ENCODE measurements at places on chromosomes 2 and 18. TPM values are rescaled to one million over a fixed set of nuclear protein-coding genes. Genes with fewer than 3 reads are reported as not detected.
A peak's percentile ranks its signal among the peaks of the same experiment; 100 is the strongest.

BMP10 gene
- not detected for total RNA-seq

ST8SIA5 gene
- total RNA-seq, result not detected

PJVK gene
- total RNA-seq, result 3.0 TPM

PLGLB1 gene
- 8.4 TPM for total RNA-seq

RNF138 gene
- 26.0 TPM for total RNA-seq

TMEM163 gene
- 2.3 TPM for total RNA-seq

SEMA4F gene
- total RNA-seq, result 5.5 TPM

HOXD1 gene
- not detected for total RNA-seq

SPATA3 gene
- total RNA-seq, result not detected

GRCh38 chr2:8403876-8404275 is 278.0 kb upstream of the ID2 start:
- DNase-seq, result no peak

- DNase-seq, result no peak
Observed at GRCh38 chr2:50712569-50712968, 319.4 kb downstream of the NRXN1 start.

GRCh38 chr2:239610457-239611221 is 209.8 kb upstream of the HDAC4 start:
- DNase-seq, result no peak

DNA sequence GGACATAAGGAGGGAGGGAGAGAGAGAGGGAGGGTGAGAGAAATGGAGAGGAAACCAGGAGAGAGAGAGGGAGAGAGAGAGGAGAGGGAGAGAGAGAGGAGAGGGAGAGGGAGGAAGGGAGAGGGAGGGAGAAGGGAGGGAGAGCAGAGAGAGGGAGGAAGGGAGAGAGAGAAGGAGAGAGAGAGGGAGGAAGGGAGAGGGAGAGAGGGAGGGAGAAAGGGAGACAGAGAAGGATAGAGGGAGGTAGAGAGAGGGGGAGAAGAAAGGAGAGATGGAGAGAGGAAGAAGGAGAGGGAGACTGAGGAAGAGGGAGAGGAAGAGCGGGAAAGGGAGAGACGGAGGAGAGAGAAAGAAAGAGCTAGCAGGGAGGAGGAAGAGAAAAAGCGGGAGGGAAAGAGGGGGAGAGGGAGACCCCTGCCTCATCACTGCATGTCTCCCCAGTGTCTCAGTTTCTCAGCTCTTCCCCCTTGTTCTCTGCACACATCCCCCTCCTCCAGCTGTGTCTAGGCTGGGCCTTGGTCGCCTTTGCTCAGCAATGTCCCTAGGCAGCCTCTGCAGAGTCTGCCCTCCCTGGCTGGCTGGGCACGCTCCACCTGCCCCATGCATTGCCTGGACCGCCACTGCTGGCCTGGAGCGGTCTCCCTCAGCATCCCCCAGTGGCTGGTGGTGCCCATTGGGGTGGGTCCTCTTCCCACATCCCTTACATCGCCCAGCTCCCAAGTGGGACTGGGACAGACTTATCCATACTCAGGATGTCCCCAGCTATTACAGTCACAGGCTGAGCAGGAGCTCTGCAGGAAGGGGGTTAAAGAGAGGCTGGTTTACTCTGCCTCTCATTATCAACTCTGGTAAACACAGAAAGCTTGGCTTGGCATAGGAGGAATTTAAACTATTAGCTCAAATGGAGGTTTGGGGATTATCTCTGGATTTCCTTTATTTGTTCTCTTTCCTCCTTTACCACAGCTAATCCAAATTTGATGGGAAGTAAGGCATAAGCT is 85.7 kb upstream of the APCDD1 start:
- no peak for DNase-seq

GRCh38 chr2:105315314-105315713 is 14.2 kb downstream of the TGFBRAP1 start:
- no peak for DNase-seq

- no peak for DNase-seq
Observed at GRCh38 chr2:20173496-20174402, 51.2 kb downstream of the SDC1 start.

GRCh38 chr18:59420244-59420643 is 61.2 kb upstream of the LMAN1 start:
- DNase-seq, result no peak

- no peak for DNase-seq
Observed at GRCh38 chr18:66971960-66972359, 368.1 kb upstream of the CDH19 start.

DNA sequence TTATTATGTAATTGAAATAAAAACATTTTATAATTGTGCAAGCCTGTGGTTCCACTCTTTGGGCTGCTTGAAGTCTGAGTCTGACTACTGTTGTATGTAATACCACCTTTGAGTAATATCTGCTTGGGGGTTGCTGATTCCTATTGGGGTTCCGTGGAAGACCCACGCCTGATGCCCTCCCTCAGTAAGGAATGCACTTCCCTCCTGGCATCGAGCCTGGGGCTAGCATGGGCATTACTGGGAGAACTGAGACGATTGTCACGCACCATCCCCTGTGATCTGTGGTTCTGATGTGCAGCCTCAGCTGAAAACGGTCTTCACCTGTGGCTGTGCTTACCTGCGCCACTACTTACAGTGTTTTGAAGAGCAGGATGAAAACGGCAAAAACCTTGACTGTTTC is 32.7 kb upstream of the RBM44 start:
- no peak for DNase-seq

GRCh38 chr2:191315365-191315752 is 70.2 kb downstream of the MYO1B start:
- DNase-seq, result no peak

- no peak for DNase-seq
Observed at GRCh38 chr2:144498277-144498676, 21.6 kb downstream of the ZEB2 start.

- DNase-seq, result no peak
Observed at GRCh38 chr18:75678627-75679026, 251.1 kb upstream of the SMIM21 start.

DNA sequence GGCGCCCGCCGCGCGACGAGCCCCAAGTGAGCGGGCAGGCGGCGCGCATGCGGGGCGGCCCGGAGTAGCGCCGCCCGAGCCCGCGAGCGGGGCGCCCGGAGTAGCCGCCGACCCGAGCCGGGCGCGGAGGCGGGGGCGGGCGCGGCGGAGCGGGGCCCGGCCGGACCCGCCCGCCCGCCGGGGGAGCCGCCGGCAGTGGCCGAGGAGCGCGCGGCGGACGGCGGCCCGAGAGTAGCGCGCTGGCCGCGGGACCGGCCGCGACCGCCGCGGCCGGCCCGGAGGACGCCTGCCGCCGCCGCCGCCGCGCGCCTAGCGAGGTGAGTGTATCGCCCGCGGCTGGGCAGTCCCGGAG is at the start of gene GALNT1:
GALNT1 (plus strand) TSS at position 195 of the 352 bp plus-strand sequence. CDS start 72,923 bp downstream, outside the sequence.
- DNase-seq, result no peak

GRCh38 chr2:59585655-59586054 is 967.8 kb downstream of the BCL11A start:
- DNase-seq, result no peak

DNA sequence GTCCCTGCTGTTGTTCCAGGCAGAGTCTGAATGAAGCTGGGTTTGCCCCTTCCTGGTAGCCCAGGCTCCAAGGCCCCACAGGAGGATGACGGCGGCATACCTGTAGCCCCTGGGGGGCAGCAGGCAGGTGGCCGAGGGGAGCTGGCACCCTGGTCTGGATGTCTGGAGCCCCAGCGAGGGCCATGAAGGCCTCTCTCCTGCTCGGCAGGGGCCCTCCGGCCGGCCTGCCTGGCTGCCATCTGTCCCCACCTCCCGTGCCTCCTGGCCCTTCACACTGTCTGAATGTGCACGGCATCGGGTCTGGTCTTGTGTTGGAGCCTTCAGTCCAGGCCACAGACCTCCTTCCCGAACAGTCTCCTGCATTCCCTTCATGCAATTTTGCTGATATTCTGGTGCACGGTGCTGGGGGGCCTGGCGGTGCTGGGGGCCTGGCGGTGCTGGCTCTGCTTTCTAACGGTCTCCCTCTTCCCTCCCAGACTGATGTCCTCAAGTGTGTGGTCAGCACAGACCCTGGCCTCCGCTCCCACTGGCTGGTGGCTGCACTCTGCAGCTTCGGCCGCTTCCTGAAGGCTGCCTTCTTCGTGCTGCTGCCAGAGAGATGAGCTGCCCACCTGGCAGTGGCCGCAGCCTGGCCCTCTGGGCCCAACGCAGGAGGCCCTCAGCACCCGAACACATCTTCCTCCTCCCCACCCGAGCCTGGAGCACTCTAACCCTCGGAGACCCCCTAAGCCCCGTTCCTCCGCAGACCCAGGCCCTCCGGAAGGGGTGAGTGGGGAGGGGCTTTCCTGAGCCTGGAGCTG is 13.5 kb downstream of the BOK start:
- peak; percentile 62 for DNase-seq

GRCh38 chr2:201781557-201782051 is 871 bp upstream of the ALS2 start:
- DNase-seq, result peak; percentile 69

DNA sequence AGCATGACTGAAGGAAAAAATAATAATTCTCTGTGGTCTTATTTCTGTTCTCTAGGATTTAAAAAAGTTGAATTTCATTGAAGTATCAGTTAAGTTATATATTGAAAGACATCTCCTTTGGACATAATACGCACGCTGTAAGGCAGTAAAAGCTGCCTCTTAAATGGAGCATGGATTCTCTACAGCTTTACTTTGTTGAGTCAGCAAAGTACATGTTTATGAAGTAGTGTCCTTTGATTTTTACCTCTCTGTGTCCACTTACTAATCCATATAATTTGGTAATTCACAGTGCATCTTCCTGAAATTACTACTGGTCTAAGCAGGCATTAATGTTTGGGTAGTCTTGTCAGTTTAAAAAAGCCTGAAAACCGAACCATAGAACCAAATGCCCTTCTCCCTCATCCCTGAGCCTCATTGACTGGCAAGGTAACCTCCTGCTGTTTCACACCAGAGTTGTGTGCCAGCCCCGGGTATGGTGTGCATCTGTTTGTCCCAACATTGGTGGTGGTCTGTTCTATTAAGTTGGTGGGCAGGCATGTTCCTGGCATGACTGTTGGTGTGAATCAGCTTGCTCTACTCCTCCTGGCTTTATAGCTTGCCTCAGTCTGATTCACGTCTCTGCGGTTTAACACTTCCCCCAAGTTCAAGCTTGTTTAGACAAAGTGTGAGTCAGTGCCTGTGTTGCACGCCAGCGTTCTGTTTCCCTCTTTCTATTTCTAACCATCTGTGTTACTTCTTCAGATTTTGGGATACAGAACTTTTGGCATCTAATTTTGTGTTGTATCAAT is 71.0 kb upstream of the ITM2C start:
- peak; percentile 92 for DNase-seq

- no peak for DNase-seq
Observed at GRCh38 chr2:52968043-52968442, 799.6 kb upstream of the CHAC2 start.

GRCh38 chr2:6237039-6237660 is 545.0 kb downstream of the SOX11 start:
- no peak for DNase-seq

- no peak for DNase-seq
Observed at GRCh38 chr2:123157016-123157415, 868.1 kb upstream of the CNTNAP5 start.

DNA sequence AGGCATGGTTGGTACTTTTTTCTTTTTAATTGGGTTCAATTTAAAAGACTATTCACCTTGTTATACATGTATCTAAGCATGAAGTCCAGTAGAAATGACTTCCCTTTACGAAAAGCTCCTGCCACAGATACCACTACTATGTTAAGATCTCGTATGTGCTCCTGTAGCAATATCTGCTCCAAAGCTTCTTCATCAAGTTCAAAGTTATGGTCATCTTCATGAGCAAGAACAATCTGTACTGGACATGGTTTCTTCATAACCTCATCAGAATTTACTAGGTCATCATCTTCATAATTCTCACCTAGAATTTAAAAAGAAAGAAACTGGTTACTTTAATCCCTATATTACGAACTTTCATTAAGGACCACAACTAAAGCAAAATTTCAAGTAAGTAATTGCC is 33.9 kb downstream of the ATL2 start:
- DNase-seq, result no peak

- no peak for DNase-seq
Observed at GRCh38 chr18:30903566-30903965, 139.0 kb downstream of the DSC3 start.

- no peak for DNase-seq
Observed at GRCh38 chr18:77052983-77053309, 79.6 kb downstream of the MBP start.

DNA sequence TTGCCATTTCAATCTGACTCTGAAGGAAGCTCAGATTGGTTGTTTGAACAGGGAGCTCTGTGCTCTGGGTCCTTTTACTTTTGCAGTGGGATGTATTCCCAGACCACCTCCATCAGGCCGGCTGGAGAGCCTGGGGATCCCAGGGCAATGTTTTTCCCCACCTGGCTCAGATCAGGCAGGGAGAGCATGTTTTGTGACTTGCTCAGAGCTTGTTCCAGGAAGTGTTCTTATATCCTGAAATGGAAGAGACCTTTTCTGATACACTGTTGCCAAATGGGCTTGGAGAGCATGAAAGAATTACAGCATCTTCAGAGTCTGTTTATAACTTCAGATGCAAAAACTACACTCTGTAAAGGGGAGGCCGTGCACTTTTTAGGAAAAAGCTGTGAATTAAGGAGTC is 56.0 kb downstream of the LIPG start:
- DNase-seq, result no peak

- no peak for DNase-seq
Observed at GRCh38 chr2:55961318-55961911, 37.8 kb upstream of the EFEMP1 start.

- DNase-seq, result no peak
Observed at GRCh38 chr2:33588232-33588631, 10.9 kb downstream of the FAM98A start.

- no peak for DNase-seq
Observed at GRCh38 chr18:22999212-22999611, 66.1 kb downstream of the RBBP8 start.

DNA sequence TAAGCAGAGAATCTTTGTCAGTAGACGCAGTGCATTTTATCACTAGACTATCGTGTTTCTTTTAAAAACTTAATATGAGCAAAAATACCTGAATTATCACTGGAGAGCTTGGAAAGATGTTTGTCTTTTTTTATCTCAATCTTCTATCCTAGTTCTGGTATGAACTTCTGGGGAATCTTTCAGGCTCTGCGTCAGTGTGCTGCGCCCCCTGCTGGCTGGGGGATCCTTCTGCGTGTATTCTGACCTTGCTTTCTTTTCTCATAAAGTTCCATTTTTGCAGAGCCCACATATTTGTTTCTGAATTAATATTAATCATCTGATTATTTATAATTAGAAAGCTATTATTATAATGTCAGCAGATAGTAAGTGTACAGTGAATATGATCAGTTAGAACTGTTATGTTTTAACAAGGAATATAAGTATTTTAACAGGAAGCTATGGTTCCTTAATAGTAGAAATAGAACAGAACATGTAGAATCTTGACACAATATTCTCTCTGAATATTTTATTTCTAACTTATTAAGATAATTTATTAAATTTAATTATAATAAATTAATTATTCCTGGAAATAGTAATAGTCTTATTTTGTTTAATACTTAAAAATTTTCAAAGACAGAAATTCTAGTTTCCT is 945.0 kb upstream of the CRIM1 start:
- no peak for DNase-seq

DNA sequence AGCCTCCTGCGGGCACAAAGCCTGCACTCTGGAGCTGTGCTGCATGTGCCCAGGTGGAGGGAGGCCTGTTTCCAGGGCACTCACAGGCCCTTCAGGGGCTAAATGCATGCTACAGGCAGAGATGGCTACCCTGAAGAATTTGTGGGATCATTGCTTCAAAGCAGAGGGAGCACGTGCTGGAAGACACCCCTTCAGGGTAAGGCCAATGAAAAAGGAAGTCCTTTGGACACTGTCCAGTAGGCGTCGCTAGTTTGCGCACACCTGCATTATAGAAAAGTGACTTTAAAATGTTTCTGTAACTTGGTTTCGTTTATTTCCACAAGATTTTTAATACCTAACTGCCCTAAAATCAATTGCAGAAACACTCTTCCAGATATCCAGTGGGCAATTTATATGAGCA is 325.3 kb downstream of the ZNF516 start:
- DNase-seq, result no peak
